Cortex of kidney (tissue), 1 donor: ENCODE measurements at places on chromosomes 7 and 10.

GRCh38 chr7:30563326-30563942 lies 31.2 kb upstream of the GARS1 start:
- DNase-seq = no peak

GRCh38 chr7:44156453-44157010 lies 15.4 kb upstream of the MYL7 start:
- DNase-seq = no peak

GRCh38 chr10:78361031-78361430 lies 327.4 kb downstream of the RPS24 start:
- DNase-seq = no peak

DNA sequence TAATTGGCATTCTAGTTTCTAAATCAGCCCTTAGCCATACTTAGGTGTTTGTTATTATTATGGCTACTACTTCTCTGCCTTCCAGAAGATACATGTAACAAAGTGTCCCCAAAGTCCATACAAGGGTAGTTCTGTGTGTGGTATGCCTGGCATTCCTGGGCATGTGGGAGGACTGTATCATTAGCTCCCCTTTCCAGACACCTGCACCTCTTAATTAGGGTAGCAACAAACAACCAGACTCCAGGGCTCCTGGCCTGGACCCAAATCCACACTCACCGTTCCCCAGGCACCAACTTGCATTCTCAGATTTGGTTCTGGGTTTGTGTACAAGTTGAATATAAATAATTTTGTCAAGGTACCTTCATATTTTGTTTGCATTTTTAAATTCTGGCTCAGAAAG lies 15.5 kb upstream of the CALD1 start:
- DNase-seq = no peak

GRCh38 chr7:75711656-75712514 lies 26.9 kb downstream of the HIP1 start:
- DNase-seq = no peak

DNA sequence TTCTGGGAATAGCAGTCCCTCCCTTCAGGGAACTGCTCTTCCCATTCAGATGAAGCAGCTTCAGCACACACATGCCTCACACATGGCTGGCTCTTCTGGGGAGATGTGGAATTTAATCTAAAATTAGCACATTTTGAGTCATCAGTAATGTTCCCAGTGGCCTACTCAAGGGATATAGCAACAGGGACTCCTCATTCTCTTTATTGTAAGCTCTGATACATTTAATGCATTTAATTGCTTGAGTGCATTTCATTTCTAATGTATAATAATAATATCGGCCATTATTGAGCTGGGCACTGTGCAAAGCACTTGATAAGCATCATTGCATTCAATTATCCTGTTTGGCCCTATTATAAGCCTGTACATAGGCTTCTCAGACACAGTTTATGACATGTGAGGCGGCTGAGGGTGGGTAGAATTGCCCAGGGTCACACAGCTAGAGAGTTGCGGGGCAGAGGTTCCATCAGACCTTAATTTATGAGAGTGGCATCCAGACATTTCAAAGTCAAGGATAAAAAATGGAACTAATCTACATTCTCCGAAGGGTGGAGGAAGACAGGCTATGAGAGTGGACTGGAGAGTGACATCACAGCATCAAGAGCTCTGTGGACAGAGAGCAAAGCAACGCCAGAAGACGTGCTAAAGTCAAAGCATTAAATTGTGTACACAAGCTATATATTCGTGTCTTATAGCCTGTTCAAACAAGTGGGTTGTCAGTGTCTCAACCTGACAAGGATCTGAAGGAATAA lies 76.8 kb downstream of the LANCL2 start:
- no peak for DNase-seq

DNA sequence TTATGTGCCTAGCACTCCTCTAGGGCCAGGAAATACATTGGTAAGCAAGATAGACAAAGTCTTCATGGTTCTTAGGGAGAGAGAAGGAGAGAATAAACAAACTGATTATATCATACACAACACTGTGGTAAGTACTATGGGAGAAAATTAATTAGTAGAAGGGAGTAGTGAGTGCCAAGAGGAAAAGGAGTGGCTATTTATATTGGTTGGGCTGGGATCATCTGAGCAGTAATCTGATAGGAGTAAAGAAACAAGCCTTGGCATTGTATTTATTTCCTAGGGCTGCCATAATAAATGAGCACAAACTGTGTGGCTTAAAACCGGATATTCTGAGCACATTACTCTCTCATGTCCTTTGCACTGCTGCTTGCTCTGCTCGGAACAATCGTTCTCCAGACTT lies 158.1 kb upstream of the PHF14 start:
- DNase-seq = no peak

- DNase-seq = no peak
Observed at GRCh38 chr10:89262086-89263051, 10.8 kb upstream of the LIPA start.
